ENCODE measurements at places on chromosomes 13 and 19.
A peak's percentile ranks its signal among the peaks of the same experiment; 100 is the strongest.

GRCh38 chr13:41588899-41589298 is 131.5 kb downstream of the RGCC start:
- DNase-seq: no peak

DNA sequence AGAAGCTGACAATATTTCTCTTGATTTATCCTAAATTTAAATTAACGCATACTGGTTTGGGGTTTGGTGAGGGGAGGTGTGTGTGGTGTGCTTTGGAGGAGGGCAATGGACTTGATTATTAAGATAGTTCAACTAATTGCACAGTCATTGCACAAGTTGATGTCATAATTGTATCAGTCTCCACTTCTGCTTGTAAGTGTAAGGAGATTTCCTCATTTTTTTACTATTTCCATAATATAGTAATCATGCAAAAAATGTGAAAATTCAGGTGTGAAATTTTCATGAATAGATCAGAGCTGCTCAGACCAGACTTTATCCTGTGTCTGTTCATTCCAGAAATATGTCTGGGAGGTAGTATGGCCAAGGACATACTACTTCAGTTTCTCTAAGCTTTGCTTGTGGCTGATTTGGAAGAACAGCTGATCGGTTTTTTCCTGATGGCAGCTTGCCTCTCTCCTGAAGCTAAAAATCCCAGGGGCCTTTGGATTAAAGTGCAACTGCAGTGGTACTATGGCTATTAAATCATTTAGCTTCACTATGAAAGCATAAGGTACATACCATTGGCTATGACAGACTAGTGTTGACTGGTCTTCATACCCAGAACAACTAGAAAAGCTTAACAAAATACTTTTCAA is 201.8 kb upstream of the MIR17HG start:
- no peak for DNase-seq

- DNase-seq: peak; percentile 82
Observed at GRCh38 chr13:97191615-97192014, 30.5 kb upstream of the MBNL2 start.

GRCh38 chr19:45469132-45469944 is 1.5 kb downstream of the FOSB start:
- peak; percentile 78 for DNase-seq

GRCh38 chr13:33051632-33052031 is 35.4 kb downstream of the KL start:
- DNase-seq: no peak

- DNase-seq: no peak
Observed at GRCh38 chr13:39554371-39554770, 48.6 kb downstream of the LHFPL6 start.

DNA sequence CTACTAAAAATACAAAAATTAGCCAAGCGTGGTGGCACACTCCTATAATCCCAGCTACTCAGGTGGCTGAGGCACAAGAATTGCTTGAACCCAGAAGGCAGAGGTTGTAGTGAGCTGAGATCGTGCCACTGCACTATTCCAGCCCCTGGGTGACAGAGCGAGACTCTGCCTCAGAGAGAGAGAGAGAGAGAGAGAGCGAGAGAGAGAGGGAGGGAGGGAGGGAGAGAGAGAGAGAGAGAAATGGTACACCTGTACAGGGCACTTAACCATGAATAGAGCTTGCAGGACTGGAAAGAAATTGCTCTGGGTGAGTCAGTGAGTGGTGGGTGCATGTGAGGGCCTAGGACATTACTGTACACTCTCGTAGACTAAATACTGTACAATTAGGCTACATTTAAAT is 40.5 kb upstream of the SLC7A9 start:
- DNase-seq: no peak

DNA sequence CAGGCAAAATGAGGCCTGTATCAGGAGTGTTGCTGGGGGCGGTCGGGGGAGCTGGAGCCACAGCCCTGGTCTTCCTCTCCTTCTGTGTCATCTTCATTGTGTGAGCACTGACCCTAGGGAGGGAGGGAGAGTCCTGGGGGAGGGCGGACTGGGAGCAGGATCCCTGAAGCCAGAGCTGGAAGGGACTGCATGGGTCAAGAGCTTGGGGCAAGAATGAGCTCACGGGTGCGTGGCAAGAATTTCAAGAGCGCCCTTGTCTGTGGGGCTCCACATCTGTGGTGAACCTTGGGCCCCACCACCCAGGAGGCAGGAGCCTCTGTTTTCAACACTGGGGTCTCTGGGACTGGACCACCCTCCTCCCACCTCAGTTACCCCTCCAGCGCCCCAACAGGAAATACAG is 4.7 kb downstream of the SIGLEC7 start:
- no peak for DNase-seq

- no peak for DNase-seq
Observed at GRCh38 chr13:32233062-32233461, 82.1 kb downstream of the ZAR1L start.

GRCh38 chr19:18253716-18254115 is 20.5 kb downstream of the IQCN start:
- no peak for DNase-seq

DNA sequence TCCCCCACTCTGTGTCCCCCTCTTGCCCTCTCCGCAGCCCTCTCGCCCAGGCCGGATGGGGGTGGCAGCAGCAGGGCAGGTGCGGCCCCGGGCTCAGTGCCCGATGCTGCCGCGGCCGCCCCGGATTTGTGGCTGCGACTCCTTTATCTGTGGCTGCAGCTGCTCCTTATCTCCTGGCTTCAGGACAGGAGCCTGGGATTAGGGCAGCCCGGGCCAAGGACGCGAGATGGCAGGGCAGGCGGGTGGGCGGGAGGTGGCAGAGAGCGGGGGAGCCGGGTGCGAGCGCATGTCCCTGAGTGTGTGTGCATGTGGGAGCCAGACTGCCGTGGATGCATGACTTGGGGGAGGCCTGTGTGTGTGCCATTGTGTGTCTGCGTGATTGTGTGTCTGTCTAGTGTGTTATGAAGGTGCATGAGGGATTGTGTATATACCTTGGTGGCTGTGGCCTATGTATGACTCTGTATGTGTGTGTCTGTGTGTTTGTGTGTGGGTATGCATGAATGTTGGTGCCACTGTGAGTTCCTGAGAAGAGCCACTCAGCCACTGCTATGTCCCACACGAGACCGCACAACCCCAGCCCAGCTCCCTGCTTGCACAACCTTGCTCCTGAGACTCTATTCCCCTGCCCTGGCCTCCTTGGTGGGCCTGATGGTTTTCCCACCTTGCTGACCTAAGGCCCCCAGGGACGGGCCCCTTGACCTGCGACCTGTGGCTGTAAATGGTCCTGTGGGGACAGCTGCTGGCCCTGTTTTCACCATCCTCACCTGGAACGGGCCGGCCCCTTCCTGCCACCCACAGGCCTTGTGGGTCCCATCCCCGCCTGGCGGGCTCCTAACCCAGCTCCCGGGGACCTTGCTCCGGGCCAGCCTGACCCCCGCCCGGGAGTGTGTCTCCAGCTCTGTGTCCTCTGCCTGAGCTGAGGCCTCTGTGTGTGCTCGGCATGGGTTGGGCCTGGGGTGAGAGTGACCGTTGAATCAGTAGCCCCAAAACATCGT is 5.3 kb upstream of the NRTN start:
- no peak for DNase-seq

DNA sequence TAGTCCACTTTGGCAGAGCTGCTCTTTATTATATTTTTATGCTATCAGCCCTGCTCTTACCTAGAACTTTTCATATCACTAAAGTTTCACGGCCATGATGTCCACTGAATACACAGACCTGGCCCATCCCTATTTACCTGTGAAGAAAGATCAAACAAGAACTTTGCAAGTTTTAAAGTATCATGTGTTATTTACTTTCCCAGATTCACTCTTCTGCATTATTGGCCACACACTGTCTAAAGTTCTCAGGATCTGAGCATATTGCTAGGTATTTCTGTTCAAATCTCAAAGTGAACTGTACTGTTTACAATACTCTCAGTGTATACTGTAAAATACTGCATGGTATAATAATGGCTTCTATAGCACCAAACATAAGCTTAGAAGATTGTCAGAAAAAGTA is 405.2 kb downstream of the KLF12 start:
- no peak for DNase-seq

DNA sequence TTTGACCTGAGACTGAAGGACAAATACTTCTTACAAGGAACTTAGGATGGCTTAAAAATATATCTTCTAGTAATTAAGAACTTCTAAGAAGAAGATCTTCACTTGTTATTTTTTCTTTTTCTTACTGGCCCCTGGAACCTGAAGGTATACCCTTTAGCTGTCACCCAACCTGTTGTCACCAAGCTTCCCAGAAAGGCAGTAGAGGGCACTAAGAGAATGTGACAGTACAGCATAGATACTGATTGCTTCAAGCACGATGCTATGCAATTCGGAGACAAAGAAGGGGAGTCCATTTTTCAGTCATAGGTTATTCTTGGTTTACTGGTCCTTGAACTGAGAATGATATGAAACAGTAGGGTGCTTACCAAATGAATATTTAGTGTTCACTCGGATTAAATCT is 208.3 kb upstream of the PCDH9 start:
- no peak for DNase-seq

DNA sequence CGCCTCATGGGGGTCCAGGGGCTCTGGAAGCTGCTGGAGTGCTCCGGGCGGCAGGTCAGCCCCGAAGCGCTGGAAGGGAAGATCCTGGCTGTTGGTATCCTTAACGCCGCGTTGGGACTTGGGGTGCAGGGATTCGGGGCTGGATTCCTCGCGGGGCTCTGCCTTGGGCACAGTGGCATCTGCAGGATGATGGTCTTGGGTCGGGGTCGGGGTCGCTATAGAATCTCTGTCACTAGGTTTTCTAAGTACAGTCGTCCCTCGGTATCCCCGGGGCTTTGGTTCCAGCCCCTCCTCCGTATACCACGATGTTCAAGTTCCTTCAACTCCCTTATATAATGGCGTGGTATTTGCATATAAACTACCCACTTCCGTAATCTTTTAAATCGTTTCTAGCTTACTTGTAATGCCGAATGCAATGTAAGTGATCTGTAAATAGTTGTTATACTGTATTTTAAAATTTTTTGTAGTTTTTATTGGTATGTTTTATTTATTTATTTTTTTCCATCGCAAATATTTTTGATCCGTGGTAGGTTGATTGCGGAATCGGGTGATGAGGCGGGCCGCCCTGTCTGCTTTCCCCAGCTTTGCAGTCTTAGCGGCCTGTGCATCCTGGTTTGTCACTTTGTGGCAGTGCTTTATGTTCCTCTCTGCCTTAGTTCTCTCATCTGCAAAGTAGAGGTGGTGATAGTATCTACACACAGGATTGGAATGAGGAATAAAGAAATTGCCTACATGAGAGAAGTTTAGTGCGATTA is 606 bp downstream of the ERCC5 start:
- DNase-seq: peak; percentile 25

GRCh38 chr19:53813996-53814395 is 10.1 kb downstream of the NLRP12 start:
- DNase-seq: no peak

DNA sequence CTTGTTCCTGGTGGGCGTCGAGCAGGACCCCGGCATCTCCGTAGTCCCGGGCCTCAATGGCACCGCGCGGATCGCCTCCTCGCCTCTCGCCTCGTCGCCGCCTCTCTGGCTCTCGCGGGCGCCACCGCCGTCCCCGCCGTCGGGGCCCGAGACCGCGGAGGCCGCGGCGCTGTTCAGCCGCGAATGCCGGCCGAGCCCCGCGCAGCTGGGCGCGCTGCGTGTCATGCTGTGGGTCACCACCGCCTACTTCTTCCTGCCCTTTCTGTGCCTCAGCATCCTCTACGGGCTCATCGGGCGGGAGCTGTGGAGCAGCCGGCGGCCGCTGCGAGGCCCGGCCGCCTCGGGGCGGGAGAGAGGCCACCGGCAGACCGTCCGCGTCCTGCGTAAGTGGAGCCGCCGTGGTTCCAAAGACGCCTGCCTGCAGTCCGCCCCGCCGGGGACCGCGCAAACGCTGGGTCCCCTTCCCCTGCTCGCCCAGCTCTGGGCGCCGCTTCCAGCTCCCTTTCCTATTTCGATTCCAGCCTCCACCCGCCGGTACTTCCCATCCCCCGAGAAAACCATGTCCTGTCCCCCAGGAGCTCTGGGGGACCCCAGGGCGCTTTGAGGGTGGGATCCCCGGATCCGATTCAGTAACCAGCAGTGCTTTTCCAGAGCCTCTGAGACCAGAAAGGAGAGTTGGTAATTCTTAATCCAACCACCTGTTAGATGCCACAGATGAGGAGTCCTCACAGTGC is 885 bp downstream of the MLNR start:
- no peak for DNase-seq

- DNase-seq: no peak
Observed at GRCh38 chr13:25064396-25064795, 31.5 kb upstream of the PABPC3 start.

GRCh38 chr19:36028313-36029041 is 4.2 kb downstream of the CLIP3 start:
- peak; percentile 77 for DNase-seq

DNA sequence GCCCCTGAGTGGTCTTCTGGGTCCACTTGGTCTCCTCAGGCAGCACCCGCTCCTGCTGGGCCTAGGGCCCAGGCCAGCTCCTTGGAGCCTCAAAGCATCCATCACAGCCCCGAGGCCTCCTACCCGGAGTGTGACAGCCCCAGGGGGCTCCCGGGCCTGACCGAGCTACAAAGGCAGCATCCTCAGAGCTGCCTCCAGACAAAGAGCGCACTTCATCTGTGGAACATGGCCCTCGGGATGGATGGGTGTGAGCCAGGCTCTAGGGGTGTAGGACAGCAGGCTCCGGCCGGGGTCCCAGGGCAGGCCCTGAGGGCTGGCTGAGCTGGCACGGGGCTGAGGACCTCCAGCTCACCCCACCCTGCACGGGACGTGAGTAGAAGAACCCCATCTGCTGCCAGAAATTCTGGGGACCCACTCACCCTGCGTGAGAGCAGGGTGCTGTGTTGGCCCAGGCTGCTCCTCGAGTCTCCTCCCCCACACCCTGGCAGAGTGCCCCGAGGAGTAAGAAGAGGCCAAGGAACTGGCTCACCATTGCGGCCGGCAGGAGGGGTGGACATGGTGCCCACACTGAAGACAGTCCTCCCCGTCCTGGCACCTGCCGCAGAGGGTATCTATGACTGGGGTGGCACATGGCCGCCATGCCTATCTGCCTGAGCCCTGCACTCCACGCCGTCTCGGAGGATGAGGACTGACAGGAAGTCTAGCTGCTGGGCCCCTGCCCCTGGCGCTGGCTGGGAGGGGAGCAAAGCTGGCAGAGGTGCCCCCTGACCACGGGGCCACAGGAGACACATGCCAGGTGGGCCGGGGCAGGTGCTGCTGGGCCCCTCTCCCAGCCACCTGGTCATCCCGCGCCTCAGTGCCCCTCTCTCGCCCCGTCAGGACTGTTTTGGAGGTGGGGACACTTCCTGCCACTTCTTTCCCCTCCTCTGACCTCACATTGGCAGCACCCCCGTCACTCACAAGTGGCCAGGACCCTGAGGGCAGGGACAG is 22.3 kb downstream of the CEBPG start:
- DNase-seq: no peak

GRCh38 chr19:7903244-7904073 is at the start of gene MAP2K7:
MAP2K7 (plus strand) TSS chr19:7903877; CDS start chr19:7903945, 68 bp downstream.
- DNase-seq: peak; percentile 100

DNA sequence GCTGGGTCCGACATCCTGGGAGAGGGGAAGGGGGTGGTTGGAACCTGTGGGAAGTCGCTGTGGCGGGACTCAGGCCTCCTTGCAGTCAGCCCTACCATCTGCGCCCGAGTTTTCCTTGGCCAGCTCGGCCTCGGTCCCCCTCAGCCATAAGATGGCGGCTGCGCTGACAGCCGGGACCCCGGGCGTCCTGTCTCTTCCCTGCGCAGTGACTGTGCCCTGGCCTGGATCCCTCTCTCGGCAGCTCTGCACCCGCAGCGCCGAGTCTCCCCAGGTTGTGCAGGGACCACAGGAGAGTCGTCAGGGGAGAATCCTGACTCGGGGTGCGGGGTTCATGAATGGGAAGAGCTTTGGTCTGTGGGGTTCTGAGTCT is 345 bp downstream of the ZNF257 start:
- DNase-seq: no peak
